Tibial nerve (tissue), 4 donors: ENCODE measurements at places on chromosomes 13 and 19.

- no peak for DNase-seq
Measured at GRCh38 chr19:18311502-18312091, 11.3 kb downstream of the LSM4 start.

DNA sequence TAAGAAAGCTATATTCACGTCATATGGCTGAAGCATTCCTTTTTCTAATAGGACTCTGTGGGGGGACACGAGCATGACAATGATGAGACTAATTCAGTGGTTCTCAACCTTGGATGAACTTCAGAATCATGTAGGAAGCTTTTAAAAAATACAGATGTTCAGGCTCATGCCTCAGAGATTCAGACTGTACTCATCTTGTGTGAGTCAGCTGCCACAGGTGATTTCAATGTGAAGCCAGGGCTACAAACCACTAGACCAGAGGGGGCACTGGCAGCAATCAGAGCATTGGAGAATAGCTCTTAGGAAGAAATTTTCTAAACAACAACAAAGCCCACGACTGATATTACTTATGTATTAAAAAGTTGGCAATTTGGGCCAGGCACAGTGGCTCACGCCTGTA is 91.7 kb downstream of the SERP2 start:
- no peak for DNase-seq

- DNase-seq, result no peak
Measured at GRCh38 chr19:54660964-54661363, 1.8 kb upstream of the LILRB4 start.

GRCh38 chr13:30346153-30346788 is 38.9 kb upstream of the KATNAL1 start:
- DNase-seq, result no peak

DNA sequence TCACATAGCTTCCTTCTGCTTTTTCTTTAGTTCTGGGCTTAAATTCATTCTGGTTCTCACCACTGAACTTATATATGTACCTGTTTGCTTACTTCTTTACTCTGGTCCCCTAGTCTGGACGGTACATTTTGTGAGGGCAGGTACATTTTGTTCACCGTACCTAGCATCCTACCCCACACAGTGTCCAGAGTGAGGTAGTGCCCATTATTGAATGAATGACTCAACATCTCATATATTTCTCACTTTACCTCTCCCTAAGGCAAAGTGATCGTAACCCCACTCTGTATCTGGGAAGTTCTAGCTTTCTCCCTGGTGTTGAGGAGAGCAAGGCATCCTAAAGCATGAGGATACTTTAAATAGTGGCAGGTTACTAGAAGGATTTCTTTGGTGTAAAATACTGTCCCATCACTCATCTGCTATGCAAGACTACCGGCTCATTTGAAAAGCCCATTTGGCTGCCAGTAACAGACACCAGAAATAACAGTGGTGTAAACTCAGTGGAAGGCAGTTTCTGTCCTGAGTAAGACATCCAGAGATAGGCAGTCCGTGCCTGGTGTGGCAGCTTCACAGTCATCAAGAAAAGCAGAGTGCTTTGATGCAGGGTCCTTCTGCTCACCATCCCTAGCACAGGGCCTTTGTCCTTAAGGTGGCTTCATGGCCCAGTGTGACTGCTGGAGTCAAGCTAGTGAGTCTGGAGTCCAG is 111.8 kb downstream of the SIPA1L3 start:
- DNase-seq, result no peak

DNA sequence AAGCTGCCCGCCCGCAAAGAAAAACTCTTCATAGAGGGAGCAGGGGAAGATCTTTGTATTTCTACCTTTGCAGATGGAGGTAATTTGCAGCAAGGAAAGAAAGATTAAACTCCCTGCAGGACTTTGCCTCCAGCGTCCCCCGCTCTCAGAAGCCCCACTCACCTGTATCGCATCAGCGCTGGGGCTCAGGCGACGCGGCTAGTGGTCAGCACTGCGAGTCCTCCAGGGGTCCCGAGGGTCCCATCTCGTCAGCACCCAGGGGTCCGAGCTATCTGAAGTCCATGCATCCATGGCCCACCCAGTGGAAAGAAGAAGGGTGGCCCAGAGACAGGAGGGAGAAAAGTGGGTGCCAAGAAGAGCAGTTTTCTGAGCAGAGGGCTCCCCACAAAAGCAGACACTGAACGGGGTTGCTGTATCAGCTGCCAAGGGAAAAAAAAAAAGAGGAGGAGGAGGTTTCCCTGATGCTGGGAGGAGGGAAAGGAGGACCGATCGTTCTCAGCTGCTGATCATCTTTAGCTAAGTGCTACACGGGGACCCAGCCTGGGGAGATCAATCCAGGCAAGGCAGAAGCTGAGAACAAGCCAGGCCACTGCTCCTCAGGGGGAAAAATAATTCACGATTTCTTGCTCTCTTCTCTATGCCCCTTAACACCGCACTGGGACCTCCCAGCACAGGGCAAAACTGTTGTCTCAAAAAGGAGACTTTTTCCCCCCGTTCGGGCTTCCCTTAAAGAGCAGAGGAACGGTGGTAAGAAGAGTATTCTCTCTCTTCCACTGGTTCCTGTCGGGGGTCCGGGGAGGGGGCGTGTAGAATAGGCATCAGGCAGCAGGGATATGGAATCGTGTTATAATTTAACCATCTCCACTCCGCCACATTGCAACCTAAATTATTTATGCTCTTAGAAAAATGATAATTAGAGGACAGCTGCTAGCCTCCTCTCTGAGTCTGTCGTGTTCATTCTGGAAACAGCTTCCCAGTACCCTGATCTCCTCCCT is 117.7 kb upstream of the CACNA1A start:
- no peak for DNase-seq

- no peak for DNase-seq
Measured at GRCh38 chr19:17965370-17966128, 1.4 kb upstream of the KCNN1 start.

- DNase-seq, result no peak
Measured at GRCh38 chr13:65841156-65841555, 1389.0 kb downstream of the PCDH9 start.

- no peak for DNase-seq
Measured at GRCh38 chr13:44815623-44816022, 173.6 kb downstream of the NUFIP1 start.

DNA sequence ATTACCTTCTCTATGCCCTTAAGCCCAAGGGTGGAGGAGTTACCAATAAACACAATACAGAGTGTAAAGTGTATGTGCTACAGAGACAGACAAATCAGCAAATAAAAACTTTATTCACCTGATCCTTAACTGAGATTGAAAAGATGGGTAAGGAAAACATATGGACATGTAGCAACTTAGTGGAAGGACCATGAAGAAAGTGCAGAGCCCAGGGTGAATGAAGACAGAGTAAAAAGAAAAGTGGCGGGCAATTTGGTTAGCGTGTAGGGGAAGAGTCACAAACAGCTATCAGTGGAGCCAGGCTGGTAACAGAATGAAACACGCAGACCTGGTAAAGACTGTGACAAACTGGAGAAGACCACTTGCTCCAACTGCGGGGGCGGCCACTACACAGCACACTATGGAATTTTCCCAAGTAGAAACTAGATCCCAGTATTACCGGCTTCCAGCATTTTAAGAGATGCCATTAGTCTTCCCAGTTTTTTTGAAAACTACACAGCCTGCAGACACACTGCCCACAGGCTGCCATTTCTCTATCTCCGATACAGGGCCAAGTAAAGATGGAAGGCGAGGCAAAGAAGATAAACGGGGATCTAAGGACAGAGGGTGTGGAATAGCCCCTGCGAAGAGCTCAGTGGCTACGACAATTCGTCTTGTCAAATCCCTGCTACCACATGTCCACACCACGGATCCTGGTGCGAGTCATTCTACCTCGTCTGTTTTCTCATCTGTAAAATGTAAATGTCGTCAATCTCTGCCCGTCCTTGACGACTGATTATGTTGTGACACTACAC is 1.2 kb downstream of the UQCRFS1 start:
- DNase-seq, result no peak

GRCh38 chr19:50036908-50037307 is 11.1 kb downstream of the ZNF473 start:
- DNase-seq, result no peak

DNA sequence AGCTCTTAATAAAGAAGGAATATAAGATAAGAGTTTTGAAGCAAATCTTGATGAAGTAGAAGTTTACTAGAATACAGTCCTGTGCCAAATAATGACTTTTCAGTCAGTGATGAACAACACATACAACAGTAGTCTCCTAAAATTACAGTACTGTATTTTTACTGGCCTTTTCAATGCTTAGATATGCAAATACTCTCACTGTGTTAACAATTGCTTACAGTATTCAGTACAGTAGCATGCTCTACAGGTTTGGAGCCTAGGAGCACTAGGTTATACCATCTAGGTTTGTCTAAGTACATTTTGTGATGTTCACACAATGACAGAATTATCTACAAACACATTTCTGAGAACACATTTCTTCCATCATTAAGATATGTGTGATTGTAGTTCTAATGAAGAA is 316.7 kb upstream of the KLHL1 start:
- no peak for DNase-seq

DNA sequence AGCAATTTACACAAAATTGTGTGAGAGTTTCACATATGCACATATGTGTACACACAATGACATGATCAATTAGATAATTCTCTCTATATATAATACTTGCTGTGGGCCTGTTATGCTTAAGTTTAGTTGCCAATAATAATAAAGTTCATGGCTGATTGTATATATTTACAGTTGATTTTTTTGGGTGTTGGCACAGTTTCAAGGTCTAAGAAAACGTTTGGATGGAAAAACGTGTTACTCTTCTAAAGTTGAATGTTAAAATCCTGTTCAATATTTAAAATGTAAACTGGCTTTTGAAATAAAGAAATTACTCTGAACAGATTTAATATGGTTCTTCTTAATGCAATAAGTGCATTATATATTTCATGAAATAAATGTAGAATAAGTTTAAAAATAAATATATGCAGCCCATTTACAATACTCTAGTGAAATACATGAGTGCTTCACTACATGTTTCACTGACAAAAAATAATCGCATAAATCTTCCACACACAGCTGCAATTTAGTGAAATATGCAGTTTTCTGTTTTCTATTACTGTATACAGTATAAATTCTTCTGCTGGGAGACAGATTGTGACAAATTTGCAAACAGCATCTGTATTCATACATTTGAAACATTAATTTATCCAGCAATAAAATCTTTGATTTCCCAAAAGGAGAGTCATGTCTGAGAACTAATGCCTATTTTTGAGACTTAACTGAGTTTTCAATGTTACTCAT is 586.9 kb upstream of the KLHL1 start:
- DNase-seq, result no peak

- DNase-seq, result no peak
Measured at GRCh38 chr19:18176367-18177310, 3.0 kb downstream of the IFI30 start.

DNA sequence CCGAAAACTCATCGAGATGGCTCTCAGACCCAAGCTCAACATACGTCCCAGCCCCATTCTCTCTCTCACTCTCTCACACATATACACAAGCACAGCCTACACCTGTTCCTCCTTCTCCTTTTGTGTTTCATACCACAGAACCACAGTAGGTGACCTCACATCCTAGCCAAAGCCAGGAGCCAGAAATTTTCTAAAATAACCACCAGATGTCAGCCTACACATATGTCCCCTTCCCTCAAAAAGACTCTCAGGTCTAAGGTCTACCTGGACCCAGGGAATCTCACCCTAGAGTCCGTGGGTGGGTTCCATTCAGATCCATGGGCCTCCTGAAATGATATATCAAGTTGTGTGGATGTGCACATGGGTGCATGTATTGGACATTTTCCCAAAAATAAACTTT is 104.2 kb upstream of the IPO5 start:
- DNase-seq, result no peak

DNA sequence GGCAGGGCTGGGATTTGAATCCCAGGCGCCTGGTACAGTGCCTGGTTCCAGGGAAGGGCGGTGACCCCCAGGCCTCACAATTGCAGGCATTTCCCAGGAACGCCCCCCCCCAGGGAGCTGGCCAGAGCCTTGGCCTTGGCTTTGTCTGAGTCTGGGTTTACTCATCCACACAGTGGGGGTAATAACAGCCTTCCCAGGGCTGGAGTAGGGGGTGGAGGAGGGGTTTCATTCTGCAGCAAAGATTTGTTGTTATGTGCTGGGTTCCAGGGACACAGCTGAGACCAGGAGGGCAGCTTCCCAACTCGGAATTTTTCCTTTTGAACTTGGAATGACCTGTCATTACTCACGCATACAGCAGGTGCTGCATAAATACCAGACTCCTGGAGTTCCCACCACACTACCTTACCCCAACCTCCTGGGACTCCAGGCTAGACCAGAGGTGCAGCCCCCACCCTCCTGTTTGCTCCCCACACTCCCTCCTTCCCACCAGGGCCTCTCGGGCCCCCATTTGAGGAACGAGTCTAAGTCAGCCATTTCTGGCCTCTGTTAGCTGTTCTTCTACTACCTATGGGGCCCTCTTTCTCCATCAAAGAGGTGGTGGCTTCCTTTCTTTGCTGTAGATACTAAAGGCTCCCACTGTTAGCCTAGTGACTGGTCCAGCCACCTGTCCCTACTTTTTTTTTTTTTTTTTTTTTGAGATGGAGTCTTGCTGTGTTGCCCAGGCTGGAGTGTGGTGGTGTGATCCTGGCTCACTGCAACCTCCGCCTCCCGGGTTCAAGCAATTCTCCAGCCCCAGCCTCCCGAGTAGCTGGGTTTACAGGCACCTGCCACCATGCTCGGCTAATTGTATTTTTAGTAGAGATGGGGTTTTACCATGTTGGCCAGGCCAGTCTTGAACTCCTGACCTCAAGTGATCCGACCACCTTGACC is 1.6 kb upstream of the ADAMTS10 start:
- DNase-seq, result no peak

- no peak for DNase-seq
Measured at GRCh38 chr19:5205381-5205780, 135.2 kb downstream of the PTPRS start.
